ENCODE measurements at places on chromosomes 11 and 22. TPM values are rescaled to one million over a fixed set of nuclear protein-coding genes. Genes with fewer than 3 reads are reported as not detected.

Gene GAL
- 0.72 TPM for total RNA-seq

Gene SHISA8
- total RNA-seq = not detected

Gene OR10G4
- total RNA-seq = not detected

Gene TBX10
- total RNA-seq = not detected

Gene MRE11
- 2.2 TPM for total RNA-seq

Gene HBD
- total RNA-seq = not detected

Gene KREMEN1
- total RNA-seq = 12.0 TPM

Gene TMEM45B
- not detected for total RNA-seq

Gene WNT11
- total RNA-seq = 0.14 TPM

Gene DEUP1
- not detected for total RNA-seq

Gene CDKN1C
- total RNA-seq = 1.7 TPM

Gene IL10RA
- total RNA-seq = not detected

Gene FGF19
- total RNA-seq = not detected

Gene CLTCL1
- total RNA-seq = 12.7 TPM

Gene PAFAH1B2
- 99.8 TPM for total RNA-seq

Gene MS4A6E
- total RNA-seq = not detected

Gene TKFC
- total RNA-seq = 27.4 TPM

Gene UBASH3B
- total RNA-seq = 17.5 TPM

Gene TRPM5
- total RNA-seq = not detected

Gene SMTNL1
- not detected for total RNA-seq

Gene POTEH
- total RNA-seq = not detected

Gene ZP1
- 0.14 TPM for total RNA-seq

Gene ANKK1
- total RNA-seq = 0.44 TPM

Gene CAT
- 20.1 TPM for total RNA-seq

Measured in placental pericyte (primary cell).